ENCODE measurements at places on chromosomes 11 and 22. TPM values are rescaled to one million over a fixed set of nuclear protein-coding genes. Genes with fewer than 3 reads are reported as not detected.

Gene CTSF
- polyA plus RNA-seq = 83.8 TPM

- no peak for DNase-seq
Observed at GRCh38 chr11:133215596-133216230, 316.6 kb downstream of the OPCML start.

- no peak for DNase-seq
Observed at GRCh38 chr11:130636722-130637464, 188.4 kb downstream of the ADAMTS15 start.

GRCh38 chr22:42286205-42286604, 15.8 kb upstream of the TCF20 start:
- no peak for DNase-seq

DNA sequence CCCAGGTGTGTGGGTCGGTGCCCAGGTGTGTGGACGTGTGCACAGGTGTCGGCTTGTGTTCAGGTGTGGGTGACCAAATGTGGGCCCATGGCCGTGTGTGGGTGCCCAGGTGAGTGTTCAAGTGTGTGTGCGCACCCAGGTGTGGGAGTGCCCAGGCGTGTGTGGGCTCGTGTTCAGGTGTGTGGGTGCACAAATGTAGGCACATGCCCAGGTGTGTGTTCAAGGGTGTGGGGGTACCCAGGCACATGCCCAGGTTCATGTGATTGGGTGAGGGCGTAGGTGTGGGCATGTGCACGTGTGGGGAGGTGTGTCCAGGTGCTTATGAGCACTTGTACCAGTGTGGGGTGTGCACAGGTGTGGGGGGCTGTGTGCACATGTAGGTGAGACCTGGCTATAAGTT, 42.8 kb downstream of the MOB2 start:
- no peak for DNase-seq

DNA sequence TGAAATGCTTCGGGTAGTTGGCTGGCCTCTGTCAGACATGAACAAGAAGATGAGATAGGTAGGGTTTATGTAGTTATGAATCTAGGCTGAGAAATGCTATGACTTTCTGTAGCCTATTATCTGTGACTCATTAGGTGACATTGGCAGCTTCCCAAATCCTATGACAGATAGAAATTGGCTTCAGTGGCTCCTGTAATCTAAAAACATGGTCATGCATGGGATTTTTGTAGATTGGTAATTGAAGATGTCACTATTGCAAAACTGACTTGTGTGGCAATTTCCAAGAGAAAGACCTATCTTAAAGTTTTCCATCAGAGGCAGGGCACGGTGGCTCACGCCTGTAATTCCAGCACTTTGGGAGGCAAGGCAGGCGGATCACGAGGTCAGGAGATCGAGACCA, 29.4 kb upstream of the GRIK4 start:
- DNase-seq = no peak

GRCh38 chr22:32043391-32043790, 330 bp downstream of the SLC5A1 start:
- DNase-seq = no peak

DNA sequence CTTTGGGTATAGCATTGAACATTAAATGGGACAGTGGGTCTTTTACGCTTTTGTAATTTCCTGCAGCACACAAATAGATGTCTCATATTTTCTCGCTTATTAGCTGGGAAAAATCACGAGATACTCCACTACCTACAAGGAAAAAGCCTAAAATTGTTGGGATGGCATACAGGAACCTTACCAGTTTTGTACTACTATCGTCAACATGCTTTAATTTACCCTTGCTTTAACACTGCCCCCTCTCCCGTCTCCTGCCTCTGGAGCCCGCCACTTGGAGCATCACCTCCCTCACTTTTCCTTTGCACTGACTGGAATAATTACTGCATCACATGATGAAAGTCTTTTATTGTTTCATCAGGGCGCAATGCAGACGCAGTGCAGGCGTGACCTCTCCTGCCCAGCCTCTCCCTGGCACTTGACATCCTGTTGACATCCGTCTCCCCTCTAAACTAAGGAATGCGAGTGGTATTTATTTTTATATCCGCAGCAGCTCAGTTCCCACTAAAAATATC, 1.0 kb upstream of the FNBP4 start:
- peak; percentile 75 for DNase-seq

Gene SCGB1D2
- 1.1 TPM for polyA plus RNA-seq
